ENCODE measurements at places on chromosomes 3 and 15. TPM values are rescaled to one million over a fixed set of nuclear protein-coding genes. Genes with fewer than 3 reads are reported as not detected.

Gene SPATA12
- 0.93 TPM for polyA plus RNA-seq

DNA sequence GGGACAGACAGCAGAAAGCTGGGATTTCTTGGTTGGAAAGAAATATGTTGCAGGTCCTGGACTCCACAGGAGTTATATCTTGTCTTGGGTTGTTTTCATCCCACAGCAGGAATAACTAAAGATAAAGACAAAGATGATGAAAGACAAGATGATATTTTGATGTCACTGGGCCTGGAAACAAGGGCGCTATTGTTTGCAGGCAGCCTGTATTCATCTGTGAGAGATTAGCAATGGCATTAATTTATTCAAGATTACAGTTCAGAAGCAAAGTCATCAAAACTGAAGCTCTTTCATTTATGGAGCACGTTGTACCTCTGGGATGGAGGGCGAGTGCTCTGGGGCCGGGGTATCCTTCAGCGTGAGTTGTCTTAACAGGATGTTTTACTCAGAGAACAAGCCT is 213.8 kb downstream of the LRTM1 start:
- peaks cover 17% of the 10 kb centered on the region for H3K4me1 ChIP-seq
- no peak overlapping the region for H3K27ac ChIP-seq
- H3K4me3 ChIP-seq, result no peak overlapping the region
- no peak for DNase-seq
- H3K36me3 ChIP-seq, result no peaks in the 10 kb centered on the region

Gene MUC13
- polyA plus RNA-seq, result not detected

DNA sequence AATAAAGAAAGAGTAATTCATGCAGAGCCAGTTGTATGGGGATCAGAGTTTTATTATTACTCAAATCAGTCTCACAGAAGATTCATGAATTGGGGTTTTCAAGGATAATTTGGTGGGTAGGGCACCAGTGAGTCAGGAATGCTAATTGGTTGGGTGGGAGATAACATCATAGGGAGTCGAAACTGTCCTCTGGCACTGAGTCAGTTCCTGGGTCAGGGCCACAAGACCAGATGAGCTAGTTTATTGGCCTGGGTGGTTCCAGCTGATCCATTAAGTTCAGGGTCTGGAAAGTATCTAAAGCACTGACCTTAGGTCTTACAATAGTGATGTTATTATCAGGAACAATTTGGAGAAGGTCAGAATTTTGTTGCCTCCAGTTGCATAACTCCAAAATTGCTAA is 998.6 kb upstream of the EPHA6 start:
- no peak for DNase-seq
- no peak overlapping the region for H3K27ac ChIP-seq
- no peaks in the 10 kb centered on the region for H3K27me3 ChIP-seq
- no peak overlapping the region for H3K4me3 ChIP-seq
- H3K36me3 ChIP-seq, result no peaks in the 10 kb centered on the region

- peak within 1 kb of the TSS; percentile 80 for H3K4me3 ChIP-seq
- peak; percentile 81 for DNase-seq
- H3K27ac ChIP-seq, result peak within 1 kb of the TSS; percentile 33
- H3K36me3 ChIP-seq, result no peaks in the 10 kb centered on the region
- no peaks in the 10 kb centered on the region for H3K4me1 ChIP-seq
- H3K27me3 ChIP-seq, result no peaks in the 10 kb centered on the region
Measured at GRCh38 chr3:101512646-101513418, at the start of gene SENP7. Gene SENP7 (minus strand): TSS chr3:101513212. CDS start chr3:101513130, 82 bp downstream.

- no peaks in the 10 kb centered on the region for H3K4me1 ChIP-seq
- no peak overlapping the region for H3K4me3 ChIP-seq
- H3K27ac ChIP-seq, result no peak overlapping the region
Measured at GRCh38 chr3:195854628-195855294, 43.0 kb upstream of the MUC4 start.

Gene CCDC9B
- 0.45 TPM for polyA plus RNA-seq

Gene POPDC2
- polyA plus RNA-seq, result 1.2 TPM

DNA sequence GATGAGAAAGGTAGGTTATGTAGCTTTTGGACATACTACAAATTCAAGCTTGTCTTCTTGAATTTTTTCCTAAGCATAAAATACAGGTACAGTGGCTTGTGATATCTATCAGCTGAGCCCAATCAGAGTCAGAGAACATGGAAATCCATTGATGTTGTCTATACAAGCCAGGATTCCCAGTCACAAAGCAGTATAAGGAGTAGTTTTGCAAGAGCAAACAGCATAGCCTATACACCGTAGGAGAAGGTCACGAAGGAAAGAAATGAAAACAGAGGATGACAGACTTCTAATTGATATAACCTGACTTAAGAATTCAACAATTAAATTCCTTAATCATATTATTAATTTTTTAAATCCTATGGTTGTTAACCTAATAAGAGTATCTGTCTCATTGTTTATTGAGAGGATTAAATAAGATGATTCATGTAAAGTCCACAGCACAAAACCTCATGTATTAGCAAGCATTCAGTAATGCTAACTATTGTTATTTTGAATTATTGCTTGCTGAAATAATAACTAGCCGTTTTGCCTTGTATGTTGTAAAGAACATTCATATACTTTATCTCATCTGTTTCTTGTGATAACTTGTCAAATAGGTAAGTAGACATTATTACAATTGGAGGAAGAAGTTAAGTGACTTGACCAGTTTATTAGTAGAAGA is 276.6 kb upstream of the ZPLD1 start:
- H3K27ac ChIP-seq, result no peak overlapping the region
- H3K4me3 ChIP-seq, result no peak overlapping the region
- no peak for DNase-seq
- H3K27me3 ChIP-seq, result no peaks in the 10 kb centered on the region
- H3K4me1 ChIP-seq, result no peaks in the 10 kb centered on the region

GRCh38 chr3:38662544-38662943 is 13.1 kb upstream of the SCN5A start:
- H3K27me3 ChIP-seq, result no peaks in the 10 kb centered on the region
- no peak for DNase-seq
- H3K4me1 ChIP-seq, result peaks cover 8% of the 10 kb centered on the region

DNA sequence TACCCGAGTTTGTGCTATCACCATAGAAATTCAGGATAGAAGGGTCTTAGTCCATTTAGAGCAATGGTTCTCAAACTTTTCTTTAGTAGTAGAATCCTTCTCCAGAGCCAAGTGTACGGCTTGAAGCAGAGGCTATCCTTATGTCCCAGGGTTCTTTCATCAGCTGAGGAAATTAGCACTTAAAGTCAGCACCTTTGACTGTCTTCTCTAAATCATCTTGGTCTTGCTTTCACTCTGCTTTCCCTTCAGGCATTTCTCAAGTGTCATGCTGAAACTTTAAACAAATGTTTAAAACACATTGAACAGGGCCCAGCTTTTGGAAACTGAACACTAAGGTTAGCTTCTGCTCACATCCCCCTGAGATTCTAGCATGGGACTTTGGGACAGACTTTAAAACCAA is 78.2 kb downstream of the TM4SF4 start:
- peaks cover 2% of the 10 kb centered on the region for H3K4me1 ChIP-seq
- no peak for DNase-seq
- H3K36me3 ChIP-seq, result no peaks in the 10 kb centered on the region
- no peak overlapping the region for H3K4me3 ChIP-seq
- H3K27me3 ChIP-seq, result no peaks in the 10 kb centered on the region

Gene SERINC4
- polyA plus RNA-seq, result 0.14 TPM

DNA sequence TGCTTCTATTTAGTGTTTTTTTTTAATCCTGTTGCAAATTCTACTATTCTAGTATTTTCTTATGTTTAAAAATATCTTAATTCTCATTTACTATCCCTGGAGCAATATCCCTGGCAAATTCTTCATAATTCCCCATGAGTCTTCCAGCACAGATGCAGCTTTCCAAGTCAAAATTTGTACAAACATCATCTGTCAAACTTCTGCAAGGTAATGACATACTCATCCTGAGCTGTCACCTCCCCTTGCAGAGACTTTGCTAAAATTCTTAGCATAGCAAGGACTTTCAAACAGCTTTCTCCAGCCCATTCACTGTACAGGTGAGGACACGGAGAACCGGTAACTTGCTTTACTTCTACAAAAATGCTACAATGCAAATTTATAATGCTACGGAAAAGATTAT is 28.6 kb upstream of the VGLL4 start:
- H3K36me3 ChIP-seq, result no peaks in the 10 kb centered on the region
- no peaks in the 10 kb centered on the region for H3K4me1 ChIP-seq
- no peak for DNase-seq

- no peak overlapping the region for H3K27ac ChIP-seq
- H3K4me1 ChIP-seq, result no peaks in the 10 kb centered on the region
- no peaks in the 10 kb centered on the region for H3K27me3 ChIP-seq
- DNase-seq, result no peak
- no peak overlapping the region for H3K4me3 ChIP-seq
Measured at GRCh38 chr15:60957111-60957510, 272.0 kb downstream of the RORA start.

DNA sequence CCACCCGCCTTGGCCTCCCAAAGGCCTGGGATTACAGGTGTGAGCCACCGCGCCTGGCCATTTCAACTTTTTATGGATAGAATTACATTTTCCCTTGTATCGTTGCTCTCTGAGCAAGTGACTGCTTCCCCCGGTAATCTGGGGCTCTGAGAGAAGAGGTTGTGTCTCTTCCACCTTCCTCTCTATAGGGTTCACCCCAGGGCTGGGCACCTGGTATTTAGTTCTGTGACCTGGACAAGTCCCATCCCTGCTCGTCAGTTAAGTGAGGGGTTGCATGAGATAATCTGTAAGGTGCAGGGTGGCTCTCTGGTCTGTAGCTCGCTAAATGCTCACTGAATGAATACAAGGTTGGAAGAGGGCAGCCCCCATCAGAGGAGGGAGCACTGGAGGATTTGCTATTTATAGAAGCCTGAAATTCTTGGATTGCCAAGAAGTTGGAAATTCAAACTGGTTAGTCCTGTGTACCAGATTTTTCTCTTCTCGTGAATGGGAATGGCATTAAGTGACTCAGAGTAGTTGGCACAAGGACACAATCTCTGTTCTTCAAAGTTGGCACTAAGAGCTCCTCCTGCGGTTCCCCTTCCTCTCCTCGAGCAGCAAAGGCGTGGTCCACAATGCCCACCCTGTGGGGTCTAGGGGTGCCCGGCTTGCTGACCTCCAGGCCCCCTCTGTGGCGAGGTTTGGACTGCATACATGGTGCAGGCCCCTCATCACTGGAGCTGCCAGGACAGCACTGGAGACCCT is 68.1 kb upstream of the DLG1 start:
- peaks cover 19% of the 10 kb centered on the region for H3K4me1 ChIP-seq
- no peaks in the 10 kb centered on the region for H3K27me3 ChIP-seq
- no peak overlapping the region for H3K4me3 ChIP-seq
- H3K27ac ChIP-seq, result no peak overlapping the region
- no peak for DNase-seq

- H3K36me3 ChIP-seq, result no peaks in the 10 kb centered on the region
- H3K4me3 ChIP-seq, result no peak overlapping the region
- no peak overlapping the region for H3K27ac ChIP-seq
- DNase-seq, result no peak
Measured at GRCh38 chr3:28376424-28376823, 27.8 kb upstream of the AZI2 start.

GRCh38 chr15:79160211-79160610 is 69.6 kb upstream of the RASGRF1 start:
- no peaks in the 10 kb centered on the region for H3K36me3 ChIP-seq
- H3K4me1 ChIP-seq, result no peaks in the 10 kb centered on the region
- H3K27ac ChIP-seq, result no peak overlapping the region
- no peak overlapping the region for H3K4me3 ChIP-seq

Gene GOLGA6D
- polyA plus RNA-seq, result 0.27 TPM

Gene GOLGA6L10
- 0.91 TPM for polyA plus RNA-seq

GRCh38 chr15:77017761-77018720 is 23.1 kb downstream of the PSTPIP1 start:
- no peak for DNase-seq
- H3K36me3 ChIP-seq, result no peaks in the 10 kb centered on the region
- no peak overlapping the region for H3K4me3 ChIP-seq
- H3K27ac ChIP-seq, result no peak overlapping the region
- H3K27me3 ChIP-seq, result no peaks in the 10 kb centered on the region

Gene SLC25A36
- 42.9 TPM for polyA plus RNA-seq

Gene CHDH
- 4.9 TPM for polyA plus RNA-seq

GRCh38 chr3:154176036-154176435 is 54.8 kb downstream of the ARHGEF26 start:
- no peaks in the 10 kb centered on the region for H3K27me3 ChIP-seq
- no peaks in the 10 kb centered on the region for H3K36me3 ChIP-seq
- no peak overlapping the region for H3K27ac ChIP-seq
- peaks cover 7% of the 10 kb centered on the region for H3K4me1 ChIP-seq
- H3K4me3 ChIP-seq, result no peak overlapping the region
- DNase-seq, result no peak

Gene P2RY13
- polyA plus RNA-seq, result not detected

- no peaks in the 10 kb centered on the region for H3K4me1 ChIP-seq
- H3K36me3 ChIP-seq, result no peaks in the 10 kb centered on the region
- H3K27me3 ChIP-seq, result no peaks in the 10 kb centered on the region
- H3K4me3 ChIP-seq, result no peak overlapping the region
Measured at GRCh38 chr3:196513697-196514349, 1.3 kb downstream of the SMCO1 start.

GRCh38 chr3:133943639-133944141 is 48.0 kb upstream of the RAB6B start:
- H3K27ac ChIP-seq, result no peak overlapping the region
- H3K36me3 ChIP-seq, result no peaks in the 10 kb centered on the region
- no peak for DNase-seq
- peaks cover 10% of the 10 kb centered on the region for H3K4me1 ChIP-seq
- H3K27me3 ChIP-seq, result no peaks in the 10 kb centered on the region

Gene NSUN3
- polyA plus RNA-seq, result 2.4 TPM

- DNase-seq, result no peak
- H3K27me3 ChIP-seq, result no peaks in the 10 kb centered on the region
- no peak overlapping the region for H3K27ac ChIP-seq
- no peaks in the 10 kb centered on the region for H3K36me3 ChIP-seq
- H3K4me1 ChIP-seq, result no peaks in the 10 kb centered on the region
- H3K4me3 ChIP-seq, result no peak overlapping the region
Measured at GRCh38 chr15:59410391-59410896, 27.5 kb upstream of the FAM81A start.

Gene LRRC2
- polyA plus RNA-seq, result 1.2 TPM

DNA sequence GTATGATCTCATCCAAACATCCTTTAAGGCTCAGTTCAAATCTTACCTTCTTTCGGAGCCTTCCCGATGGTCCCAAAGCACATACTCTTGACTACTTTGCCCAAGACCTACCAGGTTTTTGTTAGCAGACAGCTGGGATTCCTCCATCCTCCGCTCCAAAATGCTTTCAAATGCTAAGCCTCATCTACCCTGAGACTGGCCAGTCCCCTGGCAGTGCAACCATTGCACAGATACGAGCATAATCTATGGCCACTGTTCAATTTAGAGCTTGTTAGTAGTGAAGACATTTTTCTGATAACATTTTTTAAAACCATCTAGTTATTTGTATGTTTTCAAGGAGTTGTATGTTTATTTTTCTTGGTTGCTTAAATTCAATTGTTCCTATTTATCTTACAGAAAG is 264.4 kb upstream of the NR2F2 start:
- H3K4me3 ChIP-seq, result no peak overlapping the region
- no peak for DNase-seq
- no peaks in the 10 kb centered on the region for H3K36me3 ChIP-seq
- no peak overlapping the region for H3K27ac ChIP-seq
- H3K27me3 ChIP-seq, result no peaks in the 10 kb centered on the region
- H3K4me1 ChIP-seq, result no peaks in the 10 kb centered on the region

Gene TMEM44
- 14.0 TPM for polyA plus RNA-seq

- no peaks in the 10 kb centered on the region for H3K27me3 ChIP-seq
- H3K27ac ChIP-seq, result no peak overlapping the region
- DNase-seq, result no peak
- no peak overlapping the region for H3K4me3 ChIP-seq
- H3K4me1 ChIP-seq, result peaks cover 14% of the 10 kb centered on the region
- H3K36me3 ChIP-seq, result no peaks in the 10 kb centered on the region
Measured at GRCh38 chr3:127406309-127407025, 118.6 kb upstream of the PRR20G start.

Gene CHRNA5
- polyA plus RNA-seq, result 5.4 TPM

Gene COL6A5
- 0.05 TPM for polyA plus RNA-seq

Gene ADGRG7
- polyA plus RNA-seq, result not detected

Gene SKOR1
- polyA plus RNA-seq, result 0.03 TPM

Gene UBAP1L
- 1.3 TPM for polyA plus RNA-seq
